ENCODE measurements at places on chromosomes 11 and 22.

GRCh38 chr11:110160016-110160415 is 66.8 kb downstream of the ZC3H12C start:
- DNase-seq, result no peak

DNA sequence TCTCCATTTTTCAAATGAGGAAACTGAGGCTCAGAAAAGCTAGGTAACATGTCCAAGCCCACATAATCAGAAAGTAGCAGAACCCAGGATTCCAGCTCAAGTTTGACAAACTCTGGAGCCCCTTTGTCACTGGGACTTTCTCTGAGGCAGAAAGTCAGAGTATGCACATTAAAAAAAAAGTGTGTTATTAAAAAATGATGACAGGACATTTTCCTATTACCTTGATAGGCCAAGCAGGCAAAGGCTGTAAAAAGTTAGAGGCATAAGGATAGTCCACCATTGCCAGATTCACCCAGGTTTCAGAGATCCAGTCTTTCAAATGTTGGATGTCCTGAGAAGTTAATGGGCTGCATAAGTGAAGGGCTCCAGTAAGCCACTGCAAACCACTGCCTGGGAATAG is 51.4 kb downstream of the PRCP start:
- DNase-seq, result no peak

DNA sequence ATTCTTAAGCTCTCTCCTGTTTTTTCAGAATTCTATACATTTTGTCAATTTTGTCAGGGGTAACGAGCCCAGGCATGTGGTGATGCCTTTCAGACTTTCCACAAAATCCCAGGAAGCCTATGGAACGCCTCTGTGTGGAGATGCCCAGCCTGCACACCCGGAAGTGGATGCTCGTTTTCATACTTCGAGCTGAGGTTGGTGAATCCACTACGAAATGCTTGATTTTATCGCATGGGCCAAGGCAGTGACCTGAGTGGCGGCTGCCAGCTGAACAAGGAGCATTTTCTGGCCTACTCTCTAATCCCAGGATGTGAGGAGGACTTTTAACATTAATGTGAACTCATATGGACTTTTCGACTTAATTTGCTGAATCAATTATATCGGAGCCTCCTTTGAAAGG is 426.7 kb upstream of the B3GAT1 start:
- DNase-seq, result no peak

DNA sequence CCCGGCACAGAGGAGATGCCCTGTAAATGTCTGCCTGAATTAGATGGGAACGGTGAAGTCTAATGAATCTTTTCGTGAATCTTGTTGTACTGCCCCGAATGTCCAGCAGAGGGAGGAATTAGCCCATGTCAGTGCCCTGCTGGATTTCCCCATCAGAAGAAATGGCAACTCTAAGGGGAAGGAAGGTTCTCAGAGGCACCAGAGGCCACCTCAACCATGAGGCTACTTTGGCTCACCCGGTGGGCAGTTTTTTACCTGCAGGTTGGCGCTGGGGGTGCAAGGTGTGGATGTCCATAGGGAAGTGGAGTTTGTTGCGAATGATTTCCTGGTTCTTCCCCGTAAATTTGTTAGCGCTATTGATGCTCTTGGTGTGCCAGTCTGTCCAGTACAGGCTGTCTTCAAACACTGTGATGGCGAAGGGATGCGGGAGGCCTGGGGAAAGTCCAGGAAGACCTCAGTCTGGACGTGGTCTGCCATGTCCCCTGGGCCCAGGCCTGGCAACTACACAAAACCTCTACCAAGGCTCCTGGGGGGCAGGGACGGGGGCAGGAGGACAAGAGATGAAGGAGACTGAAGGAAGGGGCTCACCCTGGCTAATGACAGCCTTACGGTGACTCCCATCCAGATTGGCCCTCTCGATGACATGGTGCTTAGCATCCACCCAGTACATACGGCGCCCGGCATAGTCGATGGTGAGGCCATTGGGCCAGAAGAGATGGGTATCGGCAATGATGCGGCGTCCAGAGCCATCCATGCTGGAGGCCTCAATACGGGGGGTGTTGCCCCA is 28.5 kb downstream of the LRP4 start:
- peak; percentile 82 for DNase-seq

- DNase-seq, result peak; percentile 62
Measured at GRCh38 chr11:68002938-68003845, 705 bp downstream of the UNC93B1 start.
